Activated naive CD4-positive, alpha-beta T cell treated with anti-CD3 and anti-CD28 coated beads, Interleukin-2, amount 50 U/mL, for 72 hours (primary cell): ENCODE measurements at places on chromosomes 5 and 9. TPM values are rescaled to one million over a fixed set of nuclear protein-coding genes. Genes with fewer than 3 reads are reported as not detected.

- no peak for DNase-seq
These were observed 48.8 kb downstream of the KCNIP1 start for GRCh38 chr5:170552621-170553115.

Gene OR13F1
- not detected for total RNA-seq

Gene SPATA6L
- 0.99 TPM for total RNA-seq

- no peak for DNase-seq
These were observed 131.5 kb downstream of the AGTPBP1 start for GRCh38 chr9:85610074-85610860.

DNA sequence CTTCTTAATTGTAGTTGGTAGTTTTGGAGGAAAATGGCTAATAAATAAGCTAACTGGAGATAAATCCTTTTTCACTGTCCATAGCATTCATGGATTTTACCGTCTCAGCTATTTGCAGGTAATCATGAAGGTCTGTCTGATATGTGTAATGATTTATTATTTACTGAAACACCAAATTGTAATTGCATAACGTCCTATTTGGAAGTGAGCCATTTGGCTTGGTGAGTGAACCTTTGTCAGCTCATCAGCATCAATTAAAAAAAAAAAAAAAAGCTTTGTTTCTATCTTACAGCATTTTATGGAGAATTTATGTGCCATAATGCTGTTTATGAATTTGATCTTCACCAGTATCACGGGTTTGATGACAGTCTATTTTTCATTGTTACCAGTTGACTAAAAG is 20.2 kb downstream of the RECK start:
- DNase-seq = no peak

GRCh38 chr5:43389679-43390329 is 22.4 kb downstream of the CCL28 start:
- DNase-seq = peak; percentile 41

Gene LCN12
- 2.0 TPM for total RNA-seq

DNA sequence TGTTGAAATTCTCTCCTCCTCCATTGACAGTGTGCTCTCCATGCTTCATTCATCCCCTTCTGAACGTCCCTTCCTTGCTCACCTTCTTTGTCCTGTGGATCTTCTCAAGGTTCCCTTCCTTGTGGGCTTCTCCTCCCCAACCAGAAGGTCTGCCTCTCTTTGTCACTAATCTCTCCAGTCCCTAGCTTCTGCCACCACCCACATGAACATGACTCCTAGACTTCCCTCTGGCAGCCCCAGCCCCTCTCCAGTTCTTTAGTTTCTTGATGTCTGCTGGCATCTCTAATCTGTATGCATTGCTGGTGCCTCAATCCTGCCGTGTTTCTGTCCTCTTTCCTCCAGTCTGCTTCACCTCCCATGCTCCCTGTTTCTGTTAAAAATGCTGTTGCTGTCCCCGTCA is 79.3 kb downstream of the ARHGAP26 start:
- no peak for DNase-seq
